LHCN-M2 (cell line): ENCODE measurements at places on chromosomes 13 and 19. TPM values are rescaled to one million over a fixed set of nuclear protein-coding genes. Genes with fewer than 3 reads are reported as not detected.

GRCh38 chr19:49498475-49498874 lies 2.2 kb downstream of the RPS11 start:
- DNase-seq = no peak

DNA sequence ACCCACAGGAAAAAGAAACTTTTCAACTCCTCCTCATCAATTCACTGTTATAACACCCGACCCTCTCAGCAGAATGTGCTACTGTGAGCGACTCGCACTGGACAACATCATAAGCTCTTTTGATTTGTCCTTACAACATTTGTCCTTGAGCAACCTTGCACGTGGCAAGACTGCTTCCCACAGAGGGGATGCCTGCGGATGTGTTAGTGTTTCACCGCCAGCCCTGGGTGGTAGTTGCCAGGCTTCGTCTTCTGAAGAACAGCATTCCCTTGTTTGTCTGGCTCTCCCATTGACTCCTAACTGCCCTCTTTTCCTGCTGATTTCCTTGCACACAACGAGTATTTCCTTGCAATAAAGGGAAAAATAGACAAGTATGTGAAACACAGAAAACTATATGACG lies 111.4 kb upstream of the SLC7A1 start:
- DNase-seq = no peak

- DNase-seq = no peak
Observed at GRCh38 chr19:32303193-32303592, 42.2 kb upstream of the ZNF507 start.

Gene SIAH3
- total RNA-seq = not detected in 2 replicates

Gene UNC13A
- total RNA-seq = not detected in 2 replicates

DNA sequence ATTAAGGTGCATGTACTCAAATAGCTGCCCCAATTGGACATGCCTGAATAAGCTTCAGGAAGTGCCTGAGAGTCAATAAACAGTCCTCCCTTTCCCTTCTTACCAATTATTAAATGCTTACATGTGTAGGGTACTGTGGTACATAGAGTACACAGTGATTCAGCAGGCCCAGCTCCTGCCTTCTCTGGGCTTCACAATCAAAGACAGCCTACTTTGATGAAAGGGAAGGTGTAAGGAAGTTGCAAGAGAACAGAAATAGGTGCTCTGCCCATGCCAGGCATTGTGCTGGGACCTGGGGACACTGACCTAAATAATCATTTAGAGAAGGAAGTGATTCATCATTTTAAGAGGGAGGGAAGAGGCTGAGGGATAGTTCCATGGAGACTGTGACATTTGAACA lies 17.2 kb downstream of the FRY start:
- peak; percentile 12 for DNase-seq

GRCh38 chr19:29815231-29815630 lies 3.4 kb downstream of the CCNE1 start:
- DNase-seq = peak; percentile 25

Gene UQCRFS1
- total RNA-seq = 34.5 and 47.6 TPM in 2 replicates

Gene CRYL1
- 11.5 and 13.0 TPM in 2 replicates for total RNA-seq

Gene ZNF442
- 3.0 and 4.2 TPM in 2 replicates for total RNA-seq

- DNase-seq = no peak
Observed at GRCh38 chr13:77168237-77168636, 141.3 kb upstream of the FBXL3 start.

Gene NOP53
- total RNA-seq = 78.7 and 86.8 TPM in 2 replicates

DNA sequence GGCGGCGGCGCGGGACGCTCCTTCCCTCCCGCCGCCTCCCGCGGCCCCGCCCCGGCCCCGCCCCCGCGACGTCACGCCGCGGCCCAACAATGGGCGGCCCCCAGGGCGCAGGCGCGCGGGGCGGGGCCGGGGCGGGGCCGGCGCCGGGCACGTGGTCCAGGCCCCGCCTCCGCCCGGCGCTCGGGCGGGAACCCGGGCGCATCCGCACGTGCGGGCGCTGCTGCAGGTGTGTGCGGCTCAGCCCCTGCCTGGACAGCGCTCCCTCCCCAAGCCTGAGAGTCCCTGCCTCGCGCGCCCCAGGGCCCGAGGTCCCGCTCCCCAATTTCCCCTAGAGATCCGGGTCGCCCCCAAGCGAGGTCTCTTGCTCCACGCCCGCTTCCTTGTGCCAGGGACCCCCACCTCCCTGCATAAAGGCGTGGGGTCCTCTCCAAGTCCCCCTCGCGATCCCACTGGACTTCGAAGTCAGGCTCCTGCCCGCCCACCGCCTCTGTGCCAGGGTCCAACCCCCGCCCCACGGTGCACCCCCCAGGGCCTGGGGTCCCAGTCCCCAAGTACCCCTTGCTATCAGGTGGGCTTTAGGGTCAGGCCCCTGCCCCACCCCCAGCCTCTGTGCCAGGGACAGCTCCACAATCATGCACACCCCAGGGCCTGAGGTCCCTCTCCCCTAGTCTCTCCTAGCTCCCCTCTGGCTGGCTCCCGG lies at the start of gene MEX3D:
Gene MEX3D, minus strand, starts transcription at position 6 of the 700 bp plus-strand sequence. CDS start 267 bp downstream, outside the sequence.
- DNase-seq = peak; percentile 67
